Endodermal cell (in vitro differentiated cells): ENCODE measurements at places on chromosomes 7 and 10.

DNA sequence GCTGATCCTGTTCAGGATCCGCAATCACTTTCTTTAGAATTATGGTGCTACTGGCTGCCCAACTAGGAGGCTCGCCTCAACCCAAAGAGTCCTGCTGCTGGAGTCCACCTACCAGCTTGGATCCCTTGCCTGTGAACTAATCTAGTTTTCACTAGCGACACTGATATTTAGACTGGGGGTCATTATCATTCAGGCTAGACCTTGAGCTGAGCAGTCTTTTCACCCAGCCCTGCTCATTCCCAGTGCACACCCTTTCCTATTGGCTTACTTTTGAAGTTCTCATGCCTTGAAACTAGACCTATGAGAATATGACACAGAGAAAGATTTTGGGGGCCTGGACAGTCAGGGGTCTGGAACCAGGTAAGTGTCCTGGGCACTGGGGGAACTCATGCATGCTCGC is 107.9 kb downstream of the TMEM178B start:
- H3K4me3 ChIP-seq: no peak overlapping the region
- H3K27me3 ChIP-seq: no peaks in the 10 kb centered on the region
- no peaks in the 10 kb centered on the region for H3K4me1 ChIP-seq
- no peak for DNase-seq
- no peak overlapping the region for H3K27ac ChIP-seq
- H3K36me3 ChIP-seq: no peaks in the 10 kb centered on the region

DNA sequence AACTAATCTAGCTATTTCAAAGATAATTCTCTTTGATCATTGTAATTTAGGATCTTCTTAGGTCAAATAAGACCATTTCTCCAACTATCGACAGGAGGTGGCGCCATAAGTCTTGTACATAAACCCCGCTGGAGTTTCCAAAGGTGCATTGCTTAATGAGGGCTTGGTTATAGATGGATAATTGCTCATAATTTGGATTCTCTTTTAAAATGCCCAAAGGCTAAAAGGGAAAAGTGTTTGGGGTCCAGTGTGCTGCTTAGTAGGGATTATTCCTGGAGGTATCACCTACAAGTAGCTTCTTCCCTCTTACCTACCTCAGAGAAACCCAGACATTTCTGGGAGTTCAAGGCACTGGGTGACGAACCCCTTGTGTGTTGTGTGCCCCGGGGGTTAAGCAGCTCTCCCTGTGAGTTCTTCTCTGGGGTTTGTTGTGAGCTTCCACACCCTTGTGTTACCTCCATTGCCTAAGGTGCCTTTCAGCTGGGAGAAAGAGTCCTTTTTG is 75.2 kb downstream of the PAXIP1 start:
- no peak overlapping the region for H3K27ac ChIP-seq
- no peak overlapping the region for H3K4me3 ChIP-seq
- H3K36me3 ChIP-seq: no peaks in the 10 kb centered on the region
- DNase-seq: peak; percentile 86

DNA sequence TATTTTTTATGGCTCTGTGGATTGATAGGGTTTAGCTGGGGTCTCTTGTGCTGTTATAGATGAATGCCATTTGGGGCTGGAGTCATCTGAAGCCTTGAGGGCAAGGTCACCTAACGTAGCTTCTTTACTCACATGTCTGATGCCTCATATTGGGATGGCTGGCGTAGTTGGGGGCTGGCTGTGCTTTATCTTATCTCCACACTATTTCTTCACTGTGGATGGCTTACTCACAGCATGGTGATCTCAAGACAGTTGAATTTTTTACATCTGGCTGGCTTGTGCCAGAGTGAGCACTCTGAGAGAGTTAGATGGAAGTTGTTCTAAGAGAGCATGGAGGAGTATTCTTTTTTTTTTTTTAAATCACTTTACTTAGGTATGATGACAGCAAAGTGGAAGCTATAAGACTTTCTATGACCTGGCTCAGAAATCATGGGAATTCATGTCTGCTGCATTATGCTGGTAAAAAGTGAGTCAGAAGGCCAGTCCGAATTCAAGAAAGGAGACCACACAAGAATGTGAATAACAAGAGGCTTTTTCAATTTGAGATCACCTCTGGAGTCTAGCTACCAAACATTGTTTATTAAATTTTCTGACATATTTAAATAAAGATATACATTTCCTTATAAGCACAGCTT is 252.4 kb upstream of the TPK1 start:
- no peak for DNase-seq
- H3K36me3 ChIP-seq: no peaks in the 10 kb centered on the region
- no peak overlapping the region for H3K27ac ChIP-seq
- H3K27me3 ChIP-seq: no peaks in the 10 kb centered on the region
- no peak overlapping the region for H3K4me3 ChIP-seq

DNA sequence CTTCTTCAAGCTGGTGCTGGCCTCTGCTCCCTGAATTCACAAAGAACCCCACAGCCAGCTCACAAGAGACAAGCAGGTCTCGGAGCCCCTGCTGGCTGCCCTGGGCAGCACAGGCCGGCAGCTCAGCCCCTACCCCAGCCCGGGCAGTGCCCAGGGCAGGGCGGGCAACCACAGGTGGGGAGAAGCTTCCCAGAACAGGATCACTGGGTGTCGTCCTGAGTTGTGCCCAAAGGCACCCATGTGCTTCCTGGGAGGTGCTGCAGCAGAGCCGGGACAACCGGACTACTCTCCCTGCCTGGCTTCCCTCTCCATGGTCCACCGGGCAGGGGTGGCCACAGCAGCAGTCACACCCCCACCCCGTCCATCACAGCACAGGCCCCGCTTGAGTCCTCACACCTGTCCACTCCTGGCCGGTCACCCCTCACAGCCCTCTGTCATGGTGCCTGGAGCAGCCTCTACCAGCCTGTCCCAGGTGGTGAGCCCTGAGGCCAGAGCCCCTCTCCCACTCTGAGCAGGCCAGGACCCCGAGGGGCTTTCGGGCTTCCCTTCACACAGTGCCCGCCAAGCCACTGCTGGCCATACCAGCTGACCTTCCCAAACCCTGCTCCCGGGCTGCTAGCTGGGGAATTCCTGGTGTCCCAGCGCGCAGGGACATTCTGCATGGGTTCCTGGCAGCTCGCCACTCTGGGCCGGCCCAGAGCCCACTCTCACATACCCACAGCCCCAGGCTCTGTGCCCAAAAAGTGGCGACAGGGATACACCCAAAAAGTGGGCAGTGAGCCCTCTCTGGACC is 3.1 kb downstream of the RASGEF1A start:
- no peak overlapping the region for H3K27ac ChIP-seq
- H3K4me1 ChIP-seq: no peaks in the 10 kb centered on the region
- H3K4me3 ChIP-seq: no peak overlapping the region
- peak; percentile 66 for DNase-seq
- no peaks in the 10 kb centered on the region for H3K36me3 ChIP-seq

DNA sequence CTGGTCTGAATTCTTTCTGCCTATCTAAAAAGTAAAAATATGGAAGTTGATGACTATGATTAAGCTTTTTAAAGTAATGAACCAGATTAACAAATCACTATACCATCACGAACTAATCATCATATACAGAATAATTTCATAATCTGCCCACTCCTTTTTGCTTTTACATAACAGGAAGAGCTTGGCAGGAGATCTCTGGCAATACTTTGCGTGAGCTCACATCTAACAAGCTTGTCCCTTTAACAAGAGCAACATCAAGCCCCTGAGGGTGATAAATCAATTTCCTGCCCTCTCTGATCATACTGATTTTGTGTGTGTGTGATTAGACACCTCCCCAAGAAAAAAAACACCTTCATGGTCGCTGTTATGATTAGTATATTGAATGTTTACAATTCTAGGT is 143.5 kb upstream of the ASAH2 start:
- peaks cover 3% of the 10 kb centered on the region for H3K4me1 ChIP-seq
- H3K27ac ChIP-seq: no peak overlapping the region
- no peaks in the 10 kb centered on the region for H3K36me3 ChIP-seq
- H3K4me3 ChIP-seq: no peak overlapping the region
- H3K27me3 ChIP-seq: no peaks in the 10 kb centered on the region
- DNase-seq: no peak

DNA sequence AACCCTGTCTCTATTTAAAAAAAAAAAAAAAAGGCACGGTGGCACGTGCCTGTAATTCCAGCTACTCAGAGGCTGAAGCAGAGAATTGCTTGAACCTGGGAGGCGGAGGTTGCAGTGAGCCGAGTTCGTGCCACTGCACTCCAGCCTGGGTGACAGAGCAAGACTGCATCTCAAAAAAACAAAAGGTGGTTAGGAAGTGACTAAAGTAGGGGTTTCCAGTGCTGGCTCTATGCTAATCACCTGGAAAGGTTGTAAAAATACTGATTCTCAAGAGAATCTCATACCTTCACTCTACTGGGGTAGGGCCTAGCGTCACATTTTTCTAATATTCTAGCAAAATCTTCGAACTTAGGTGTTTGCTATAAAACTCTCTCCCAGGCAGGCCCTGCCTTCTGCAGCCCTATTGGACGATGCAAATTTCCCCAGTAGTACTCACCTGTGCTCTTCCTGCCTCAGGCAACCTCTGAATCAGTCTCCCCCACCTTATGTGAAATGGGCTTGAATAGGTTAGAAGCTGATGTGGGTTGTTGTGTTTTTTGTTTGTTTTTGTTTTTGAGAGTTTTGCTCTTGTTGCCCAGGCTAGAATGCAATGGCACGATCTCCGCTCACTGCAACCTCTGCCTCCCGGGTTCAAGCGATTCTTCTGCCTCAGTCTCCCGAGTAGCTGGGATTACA is 3.5 kb downstream of the ZP3 start:
- H3K36me3 ChIP-seq: no peaks in the 10 kb centered on the region
- H3K4me3 ChIP-seq: no peak overlapping the region
- no peaks in the 10 kb centered on the region for H3K27me3 ChIP-seq
- no peak for DNase-seq
- H3K4me1 ChIP-seq: no peaks in the 10 kb centered on the region
- no peak overlapping the region for H3K27ac ChIP-seq

DNA sequence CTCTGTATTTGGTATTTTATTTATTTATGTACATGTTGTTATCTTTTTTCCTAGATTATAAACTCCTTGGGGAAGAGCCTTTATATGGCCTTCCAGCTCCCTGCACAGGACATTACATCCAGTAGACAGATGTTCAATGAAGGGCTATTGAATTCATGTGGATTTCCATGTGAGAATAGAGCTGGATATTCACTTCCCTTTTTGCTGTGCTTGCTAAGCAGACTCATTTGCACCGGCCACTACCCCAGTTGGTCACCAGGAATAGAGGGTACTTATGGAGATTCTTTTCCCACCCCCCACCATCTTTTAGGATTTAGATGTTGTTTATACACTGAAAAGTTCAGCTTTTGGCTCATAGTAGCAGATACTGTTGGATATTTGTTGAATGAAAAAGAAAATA is 374.1 kb downstream of the NRG3 start:
- no peak overlapping the region for H3K27ac ChIP-seq
- DNase-seq: no peak
- no peaks in the 10 kb centered on the region for H3K36me3 ChIP-seq

DNA sequence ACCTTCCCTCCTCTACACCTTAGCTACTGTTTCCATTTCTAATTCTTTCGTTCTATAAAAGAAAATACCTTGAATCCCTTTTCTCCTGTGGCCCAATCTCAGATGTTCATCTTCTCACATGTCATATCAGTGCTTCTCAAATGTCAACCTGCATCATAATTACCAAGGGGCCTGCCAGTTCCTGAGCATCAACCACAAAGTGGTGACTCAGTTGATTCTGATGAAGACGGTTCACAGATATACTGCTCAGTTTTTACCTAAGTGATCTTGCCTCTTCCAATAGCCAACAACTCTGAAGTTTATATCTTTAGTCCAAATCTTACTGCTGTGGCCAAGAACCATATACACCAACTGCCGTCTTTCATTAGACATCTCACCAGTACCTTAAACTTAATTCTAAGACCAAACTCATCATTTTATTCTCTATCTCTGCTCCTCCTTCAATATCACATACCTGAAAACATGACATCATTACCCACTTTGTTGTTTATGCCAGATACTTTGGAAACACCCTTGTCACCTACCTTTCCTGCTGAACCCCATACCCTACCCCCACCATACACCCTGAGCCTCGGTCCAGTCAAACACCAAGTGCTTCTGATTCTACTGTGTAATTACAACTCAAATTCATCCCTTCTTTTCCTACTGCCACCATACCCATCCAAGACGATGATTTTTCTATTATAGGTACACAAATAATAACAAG is 115.5 kb downstream of the LMBR1 start:
- no peaks in the 10 kb centered on the region for H3K4me1 ChIP-seq
- no peak for DNase-seq
- H3K27me3 ChIP-seq: no peaks in the 10 kb centered on the region
- H3K36me3 ChIP-seq: peaks cover 12% of the 10 kb centered on the region
